ENCODE measurements at places on chromosomes 7 and 10. TPM values are rescaled to one million over a fixed set of nuclear protein-coding genes. Genes with fewer than 3 reads are reported as not detected.

Gene NFE2L3
- 12.3 TPM for total RNA-seq

Gene EVX1
- 1.4 TPM for total RNA-seq

Gene LGI1
- total RNA-seq, result 0.13 TPM

Gene TMEM236
- total RNA-seq, result 0.04 TPM

Gene CLDN4
- total RNA-seq, result 175 TPM

Gene OPALIN
- not detected for total RNA-seq

Gene CPVL
- 10.7 TPM for total RNA-seq

Gene NODAL
- not detected for total RNA-seq

Gene MSS51
- 4.9 TPM for total RNA-seq

All from mesothelial cell of epicardium (in vitro differentiated cells).